ENCODE measurements at places on chromosomes 4 and X. TPM values are rescaled to one million over a fixed set of nuclear protein-coding genes. Genes with fewer than 3 reads are reported as not detected.

Gene CT45A5
- 0.89 TPM for total RNA-seq

Gene NDUFA1
- total RNA-seq: 240 TPM

Gene WNK3
- 29.5 TPM for total RNA-seq

- no peak for DNase-seq
Measured at GRCh38 chr4:102308032-102308799, 37.1 kb downstream of the SLC39A8 start.

DNA sequence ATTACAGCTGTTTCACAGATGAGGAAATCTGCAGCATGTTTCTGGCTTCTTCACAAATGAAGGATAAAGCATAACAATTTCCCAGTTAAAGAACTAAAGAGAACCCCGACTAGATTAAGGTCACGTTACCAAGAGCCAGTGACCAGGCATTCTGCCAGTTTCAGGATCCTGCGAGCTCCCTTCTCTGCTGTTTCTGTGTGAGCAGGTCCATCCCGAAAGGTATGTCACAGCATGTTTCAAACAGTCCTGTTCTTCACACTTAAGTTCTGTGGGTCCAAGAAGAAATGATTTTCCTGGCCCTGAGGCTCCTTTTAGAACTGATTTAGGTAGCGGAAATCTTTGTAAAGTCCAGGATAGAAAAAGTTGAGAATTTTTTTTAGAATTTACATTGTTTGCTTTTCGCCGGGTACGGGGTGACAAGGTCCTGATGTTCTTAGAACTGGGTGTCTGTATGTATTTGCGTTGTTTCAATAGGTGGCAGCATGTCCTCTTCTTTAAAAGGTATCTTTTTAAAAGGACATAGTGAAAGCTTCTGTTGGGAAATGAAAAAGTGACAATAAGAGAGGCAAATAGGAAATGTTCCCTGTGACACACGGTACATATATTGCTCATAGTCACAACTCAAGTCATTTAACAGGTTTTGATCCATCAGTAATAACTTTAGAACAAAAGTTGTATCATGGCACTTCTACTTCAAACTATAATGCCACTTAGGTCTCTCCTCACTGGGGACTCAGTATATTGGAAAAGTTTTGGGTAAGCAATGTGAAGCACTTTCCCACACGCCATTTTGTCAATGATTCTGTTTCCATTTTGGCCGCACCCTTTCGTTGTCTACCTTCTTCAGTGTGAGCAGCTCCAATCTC, 18.4 kb downstream of the IL21 start:
- no peak for DNase-seq

- DNase-seq: no peak
Measured at GRCh38 chr4:189301692-189302091, 639.0 kb upstream of the FRG1 start.

GRCh38 chr4:127748957-127749356, 18.8 kb downstream of the SLC25A31 start:
- DNase-seq: no peak

All from spinal cord (tissue), 10 donors.